ENCODE measurements at places on chromosomes 3 and 15. TPM values are rescaled to one million over a fixed set of nuclear protein-coding genes. Genes with fewer than 3 reads are reported as not detected.

The INKA1 gene
- not detected for total RNA-seq

DNA sequence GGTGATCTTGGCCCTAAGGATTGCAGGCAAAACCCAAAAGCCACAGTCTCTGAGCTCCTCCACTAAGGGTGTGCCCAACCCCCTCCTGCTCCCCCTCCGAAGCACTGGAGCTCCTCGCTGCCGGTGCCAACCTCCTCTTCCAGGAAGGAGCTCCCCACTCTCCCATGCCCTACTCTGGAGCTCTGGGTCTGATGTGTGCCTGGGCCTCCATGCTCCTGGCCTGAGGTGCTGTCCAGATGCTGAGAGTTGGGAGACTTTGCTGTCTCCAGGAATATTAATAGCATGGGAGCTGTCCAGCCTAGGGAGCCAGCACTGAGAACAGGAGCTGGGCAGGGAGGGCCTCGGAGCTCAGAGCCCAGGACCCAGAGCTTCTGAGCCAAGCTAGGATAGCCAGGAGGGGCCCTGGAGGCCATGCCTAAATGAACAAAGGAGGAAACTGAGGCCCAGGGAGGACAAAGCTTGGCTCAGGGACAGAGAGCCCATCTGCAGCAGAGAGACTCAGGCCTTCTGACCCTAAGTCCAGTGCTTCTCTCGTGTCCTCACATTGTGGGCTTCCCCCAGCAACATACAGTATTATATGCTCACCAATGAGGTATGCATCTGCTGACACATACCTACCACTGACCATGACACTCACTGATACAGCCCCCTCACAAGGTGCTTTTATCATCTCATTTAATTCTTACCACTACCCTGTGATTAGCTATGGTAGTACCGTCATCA, 36.9 kb upstream of the HERC1 start:
- peak; percentile 94 for DNase-seq
- no peaks in the 10 kb centered on the region for H3K36me3 ChIP-seq
- H3K4me1 ChIP-seq = no peaks in the 10 kb centered on the region
- no peak overlapping the region for H3K27ac ChIP-seq

- H3K27me3 ChIP-seq = no peaks in the 10 kb centered on the region
- no peaks in the 10 kb centered on the region for H3K36me3 ChIP-seq
- H3K27ac ChIP-seq = no peak overlapping the region
Measured at GRCh38 chr3:160134964-160135363, 90.3 kb upstream of the C3orf80 start.

The CLDN16 gene
- not detected for total RNA-seq

The TMCO5A gene
- total RNA-seq = 0.55 TPM

GRCh38 chr15:72339777-72340177, 19.8 kb upstream of the CELF6 start:
- H3K4me1 ChIP-seq = peaks cover 7% of the 10 kb centered on the region
- no peak overlapping the region for H3K4me3 ChIP-seq
- peaks cover 53% of the 10 kb centered on the region for H3K36me3 ChIP-seq
- DNase-seq = no peak

DNA sequence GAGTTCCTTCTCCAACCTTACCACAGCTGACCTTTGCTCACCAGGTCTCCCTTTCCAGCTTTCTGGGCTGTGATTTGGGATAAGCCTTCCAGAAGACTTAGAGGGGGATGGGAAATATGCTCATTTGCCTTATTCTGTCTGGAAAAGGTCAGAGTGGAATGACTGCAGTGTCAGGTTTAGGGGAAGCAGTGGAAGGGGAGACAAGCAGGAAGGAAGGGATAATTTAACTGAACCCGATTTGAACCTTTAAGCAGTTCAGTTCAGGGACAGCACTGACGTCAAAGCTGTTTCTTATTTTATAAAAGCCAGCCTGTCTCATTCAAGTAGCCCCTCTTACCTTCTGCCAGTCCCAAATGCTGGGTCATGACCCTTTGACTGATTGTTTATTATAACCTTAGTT, 418.4 kb upstream of the RARB start:
- DNase-seq = no peak
- peaks cover 12% of the 10 kb centered on the region for H3K4me1 ChIP-seq
- no peaks in the 10 kb centered on the region for H3K27me3 ChIP-seq
- no peak overlapping the region for H3K4me3 ChIP-seq
- H3K27ac ChIP-seq = no peak overlapping the region
